ENCODE measurements at places on chromosomes 2 and 18.

GRCh38 chr2:74233648-74234047, 35.2 kb downstream of the MTHFD2 start:
- no peak for DNase-seq

DNA sequence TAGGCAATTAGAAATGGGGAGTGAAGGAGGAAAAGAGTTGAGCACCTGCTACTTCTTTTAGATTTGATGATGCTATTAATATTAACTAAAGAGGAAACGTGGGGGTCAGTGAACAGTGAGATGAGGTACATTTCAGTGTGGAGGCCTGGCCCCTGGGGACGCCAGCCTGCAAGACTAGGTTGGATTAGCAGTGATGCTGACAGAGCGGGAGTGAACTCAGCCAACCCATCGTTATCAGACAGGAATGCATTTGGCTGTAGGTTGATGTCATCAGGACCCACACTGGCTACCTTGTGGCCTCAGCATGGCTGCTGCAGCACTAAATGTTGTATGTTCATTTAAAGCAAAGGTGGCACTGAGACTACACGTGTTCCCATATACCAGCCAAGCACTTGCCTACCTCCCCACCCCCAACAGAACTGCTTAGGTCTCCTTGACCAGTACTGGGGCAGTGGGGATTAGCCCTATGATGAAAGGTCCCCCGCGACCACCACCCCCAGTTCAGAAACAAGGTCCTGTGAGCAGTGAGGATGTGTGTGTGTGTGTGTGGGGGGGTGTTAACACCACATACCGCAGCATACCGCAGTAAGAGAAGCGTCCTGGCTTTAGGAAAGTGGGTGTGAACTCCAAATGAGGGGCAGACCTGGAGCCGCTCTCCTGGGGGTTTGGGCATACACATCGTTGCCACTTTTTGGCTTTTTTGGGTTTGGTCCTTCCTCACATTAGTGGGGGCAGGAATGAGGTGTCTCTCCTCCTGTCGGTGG, 26.0 kb downstream of the DGKD start:
- no peak for DNase-seq

- no peak for DNase-seq
Observed at GRCh38 chr2:88698498-88699233, 7.2 kb downstream of the RPIA start.

DNA sequence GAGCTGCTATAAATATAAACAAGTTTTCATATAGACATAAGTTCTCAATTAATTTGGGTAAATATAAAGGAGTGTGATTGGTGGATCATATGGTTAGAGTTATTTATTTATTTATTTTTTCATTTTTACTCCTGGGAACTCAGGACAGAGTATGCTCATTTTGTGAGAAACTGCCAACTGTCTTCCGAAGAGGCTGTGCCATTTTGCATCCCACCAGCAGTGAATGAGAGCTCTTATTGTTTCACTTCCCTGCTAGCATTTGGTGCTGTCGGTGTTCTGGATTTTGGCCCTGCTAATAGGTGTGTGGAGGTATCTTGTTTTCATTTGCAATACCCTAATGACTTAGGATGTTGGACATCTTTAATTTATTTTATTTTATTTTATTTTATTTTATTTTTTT, 50.4 kb upstream of the XPO1 start:
- no peak for DNase-seq

DNA sequence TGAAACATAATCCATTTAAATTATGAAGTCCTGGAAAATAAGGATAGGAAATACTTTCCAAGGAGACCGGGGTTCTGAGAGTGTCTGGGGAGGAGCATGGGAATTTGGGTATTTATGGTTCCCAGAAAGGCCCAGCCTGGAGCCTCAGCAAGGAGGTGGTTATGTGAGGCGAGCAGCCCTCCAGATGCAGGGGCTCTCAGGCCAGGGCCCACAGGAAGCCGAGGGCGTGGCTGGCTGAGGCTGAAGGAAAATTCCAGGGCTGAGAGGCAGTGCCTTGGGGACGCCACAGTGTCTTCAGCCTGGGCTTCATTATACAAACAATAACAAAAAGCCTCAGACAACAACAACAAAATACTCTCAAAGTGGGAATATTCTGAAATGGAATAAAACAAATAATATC, 86.9 kb upstream of the SERPINE2 start:
- no peak for DNase-seq

DNA sequence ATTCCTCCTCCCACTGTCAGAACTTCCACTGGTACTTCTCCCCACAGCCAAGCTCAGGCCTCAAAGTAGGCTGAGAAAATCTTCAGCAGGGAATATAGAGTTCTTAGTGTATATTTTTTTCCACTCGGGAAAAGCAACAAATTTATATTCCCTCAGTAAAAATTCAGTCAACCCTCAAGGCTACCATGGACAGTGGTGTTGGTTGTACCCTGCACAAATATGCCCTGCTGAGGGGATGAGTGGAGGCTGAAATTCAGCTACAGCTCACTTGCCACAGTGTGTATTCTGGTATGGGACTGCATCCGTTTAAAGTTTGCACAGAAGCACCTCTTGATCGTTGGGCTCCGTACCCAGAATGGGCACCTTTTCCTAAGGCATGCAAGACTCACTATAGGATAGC, 90.8 kb upstream of the LGALSL start:
- no peak for DNase-seq

DNA sequence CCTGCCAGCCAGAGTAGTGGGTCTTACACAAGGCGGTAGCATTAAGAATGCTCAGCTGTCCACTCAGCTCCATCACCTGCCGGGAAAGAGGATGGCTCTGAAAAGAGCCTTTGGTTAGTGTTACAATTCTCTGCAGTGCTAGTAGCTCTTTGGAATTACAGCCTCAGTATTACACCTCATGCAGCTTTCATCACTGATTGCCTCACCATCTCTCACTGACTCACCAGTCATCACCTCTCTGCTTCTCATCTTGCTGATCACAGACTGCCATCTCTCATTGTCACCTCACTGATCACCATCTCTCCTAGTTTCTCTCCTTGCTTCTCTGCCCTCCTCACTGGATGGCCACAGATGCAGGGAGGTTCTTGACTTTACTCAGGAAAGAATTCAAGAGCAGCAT, 573.5 kb upstream of the SETBP1 start:
- DNase-seq = no peak

DNA sequence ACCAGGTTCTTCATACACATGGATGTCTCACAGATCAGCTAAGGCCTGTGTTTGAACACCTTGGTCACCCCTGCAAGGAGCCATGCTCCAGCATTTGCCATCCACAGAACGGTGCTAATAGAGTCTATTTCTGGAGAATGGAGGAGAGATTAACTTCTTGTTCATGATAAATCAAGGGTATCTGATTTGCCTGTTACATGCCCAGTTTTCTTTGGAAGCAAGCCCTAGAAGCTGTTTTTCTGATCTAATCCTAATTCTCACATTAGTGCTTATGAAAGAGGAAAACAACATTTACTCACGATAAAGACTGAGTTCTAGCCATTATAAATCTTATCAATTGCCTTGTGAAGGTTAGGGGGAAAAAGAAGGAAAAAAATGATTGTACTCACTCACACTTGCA, 119.6 kb upstream of the DTNA start:
- DNase-seq = no peak

DNA sequence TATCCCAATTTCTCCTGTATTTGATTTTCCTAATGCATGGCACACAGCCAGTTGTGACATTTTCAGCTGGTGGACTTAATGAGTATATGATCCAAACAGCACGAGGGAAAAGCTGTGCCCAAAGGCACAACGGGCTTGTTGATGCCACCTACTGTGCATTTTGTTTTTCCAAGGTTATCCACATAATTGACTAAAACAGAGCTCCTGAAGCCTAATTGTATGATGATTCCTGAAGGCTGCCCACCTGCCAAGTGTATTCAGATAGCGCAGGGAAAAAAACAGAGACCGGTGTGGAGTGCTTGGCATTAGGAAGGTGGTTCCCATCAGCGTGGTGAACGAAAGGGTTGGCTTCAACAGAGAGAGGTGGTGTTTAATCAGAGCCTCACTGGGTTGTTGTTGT, 14.9 kb downstream of the RBMS1 start:
- DNase-seq = no peak

GRCh38 chr18:33745871-33746545, 168.0 kb downstream of the ASXL3 start:
- DNase-seq = peak; percentile 16

DNA sequence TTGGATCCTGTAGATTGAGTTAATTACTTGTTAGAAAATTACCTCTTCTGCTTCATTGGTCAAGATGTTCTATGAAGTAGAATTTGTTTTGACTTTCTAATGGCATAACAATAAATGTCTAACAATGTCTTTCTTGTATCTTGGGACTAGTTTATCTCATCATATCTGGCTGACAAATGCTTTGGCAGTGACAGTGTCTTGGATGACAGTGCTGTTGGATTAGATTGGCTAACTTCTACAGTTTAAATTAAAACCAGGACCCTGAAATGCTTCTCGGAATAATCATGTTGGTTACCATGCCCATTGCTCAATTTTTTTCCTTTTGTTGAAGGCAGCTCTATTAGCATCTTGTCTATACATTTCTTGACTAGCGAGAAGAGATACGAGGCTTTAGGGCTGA, 176.9 kb downstream of the PARD3B start:
- DNase-seq = no peak

GRCh38 chr2:216516730-216517350, 18.2 kb downstream of the RPL37A start:
- DNase-seq = no peak

- no peak for DNase-seq
Observed at GRCh38 chr18:10985689-10986088, 163.7 kb downstream of the PIEZO2 start.

GRCh38 chr2:64770137-64770780, 116.5 kb upstream of the SERTAD2 start:
- DNase-seq = no peak

GRCh38 chr2:211457325-211457724, 900.9 kb downstream of the CPS1 start:
- DNase-seq = no peak

DNA sequence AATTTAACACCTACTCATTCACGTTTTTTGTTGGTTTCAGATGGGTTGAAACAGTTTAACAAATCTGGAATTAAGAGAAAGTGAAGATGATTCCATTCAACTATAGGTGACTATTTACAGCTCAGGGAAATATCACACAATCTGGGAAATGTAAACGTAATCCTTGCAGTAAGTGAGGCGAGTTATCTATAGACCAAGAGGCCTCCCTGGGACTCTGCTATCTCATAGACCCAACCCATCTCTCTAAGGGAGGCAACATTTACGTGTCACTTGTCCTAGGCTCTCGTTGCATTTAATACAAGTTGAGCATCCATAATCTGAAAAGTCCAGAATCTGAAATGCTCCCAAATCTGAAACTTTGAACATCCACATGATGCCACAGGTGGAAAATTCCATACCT, 2.0 kb upstream of the MOB4 start:
- no peak for DNase-seq

GRCh38 chr2:77018219-77018618, 504.0 kb downstream of the LRRTM4 start:
- DNase-seq = no peak

DNA sequence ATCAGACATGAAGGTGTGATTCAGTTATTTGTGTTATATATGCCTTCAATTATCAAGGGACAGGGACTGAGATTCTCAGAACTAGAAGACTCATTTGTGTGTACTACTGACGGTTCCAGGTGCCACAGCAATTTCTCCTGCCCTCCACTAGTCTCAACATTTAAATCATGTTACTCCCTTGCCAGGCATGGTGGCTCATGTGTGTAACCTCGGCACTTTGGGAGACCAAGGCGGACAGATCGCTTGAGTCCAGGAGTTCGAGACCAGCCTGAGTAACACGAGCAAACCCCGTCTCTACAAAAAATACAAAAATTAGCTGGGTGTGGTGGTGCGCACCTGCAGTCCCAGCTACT, 1.1 kb downstream of the CNDP2 start:
- no peak for DNase-seq

- DNase-seq = no peak
Observed at GRCh38 chr2:16318051-16318450, 347.6 kb downstream of the CYRIA start.

GRCh38 chr2:10271509-10271908, 31.2 kb upstream of the HPCAL1 start:
- no peak for DNase-seq

DNA sequence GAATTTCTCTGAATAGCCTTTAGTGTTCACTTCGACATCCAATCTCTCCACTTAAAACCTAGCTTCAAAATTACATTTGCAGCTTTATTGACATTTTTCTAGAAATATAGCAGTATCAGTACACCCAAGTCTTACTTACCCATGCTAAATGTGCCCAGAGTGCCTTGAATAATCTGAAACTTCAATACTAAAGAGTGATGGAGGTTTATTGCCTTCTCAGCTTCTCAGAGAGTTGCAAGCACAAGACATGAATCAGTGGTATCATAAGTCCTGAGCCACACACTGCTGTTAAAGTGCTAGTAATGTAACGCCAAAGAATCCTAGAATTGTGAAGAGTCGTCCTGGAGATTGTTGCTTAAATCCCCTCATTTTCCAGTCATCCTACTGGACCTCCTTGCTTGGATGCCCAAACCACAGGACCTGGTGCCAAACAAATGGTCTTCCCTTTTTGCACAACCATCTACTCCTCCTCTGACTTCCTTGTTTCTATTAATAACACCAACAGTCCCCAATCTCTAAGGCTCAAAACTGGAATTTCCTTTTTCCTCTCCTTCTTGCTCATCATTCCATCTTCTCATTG, 83.2 kb upstream of the SPATS2L start:
- DNase-seq = no peak

DNA sequence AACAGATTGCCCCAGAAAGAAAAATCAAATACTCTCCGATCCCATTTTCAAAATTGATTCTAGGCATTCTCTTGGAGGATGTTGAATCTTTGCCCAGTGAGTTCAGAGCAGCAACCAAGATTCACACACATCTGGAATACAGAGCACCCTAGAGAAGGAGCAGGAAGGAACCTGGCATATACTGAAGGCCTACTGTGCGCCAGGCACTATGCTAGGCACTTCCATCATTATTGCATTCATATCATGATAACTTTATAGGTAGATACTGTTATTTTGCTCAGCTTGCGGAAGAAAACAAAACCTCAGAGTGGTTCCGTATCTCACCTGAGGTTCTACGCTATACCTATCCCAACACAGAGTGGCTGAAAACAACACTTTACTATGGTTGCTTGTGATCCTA, 160.3 kb upstream of the SERTAD2 start:
- DNase-seq = no peak

- DNase-seq = no peak
Observed at GRCh38 chr2:50651676-50652075, 380.3 kb downstream of the NRXN1 start.

GRCh38 chr2:195912079-195912478, 156.6 kb downstream of the DNAH7 start:
- DNase-seq = no peak

GRCh38 chr2:236221798-236222197, 42.4 kb downstream of the ASB18 start:
- no peak for DNase-seq

DNA sequence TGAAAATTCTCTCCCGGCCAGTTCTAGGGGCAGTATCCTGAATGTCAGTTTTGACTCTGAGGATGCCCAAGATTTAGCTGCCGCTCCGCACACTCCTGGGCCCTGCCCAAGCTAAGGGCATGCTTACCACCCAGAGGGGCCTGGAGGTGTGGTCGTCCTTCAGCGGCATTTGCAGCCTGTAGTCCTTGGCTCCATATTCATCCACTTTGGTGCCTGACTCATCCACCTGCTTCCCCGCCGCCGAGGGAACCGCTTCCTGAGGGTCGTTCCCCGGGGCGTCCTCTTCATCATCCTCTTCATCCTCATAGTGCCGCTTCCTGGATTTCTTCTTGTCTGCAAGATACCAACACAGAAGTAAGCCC, 577 bp downstream of the ERCC3 start:
- DNase-seq = no peak

GRCh38 chr2:189517847-189518535, 62.6 kb downstream of the SLC40A1 start:
- DNase-seq = no peak
